Stimulated activated CD4-positive, alpha-beta T cell treated with anti-CD3 and anti-CD28 coated beads, Interleukin-15, amount 100 ng/mL, for 1 hour (primary cell): ENCODE measurements at places on chromosomes 6 and 20.

GRCh38 chr6:105272786-105273185 is 93.0 kb upstream of the POPDC3 start:
- DNase-seq = no peak

DNA sequence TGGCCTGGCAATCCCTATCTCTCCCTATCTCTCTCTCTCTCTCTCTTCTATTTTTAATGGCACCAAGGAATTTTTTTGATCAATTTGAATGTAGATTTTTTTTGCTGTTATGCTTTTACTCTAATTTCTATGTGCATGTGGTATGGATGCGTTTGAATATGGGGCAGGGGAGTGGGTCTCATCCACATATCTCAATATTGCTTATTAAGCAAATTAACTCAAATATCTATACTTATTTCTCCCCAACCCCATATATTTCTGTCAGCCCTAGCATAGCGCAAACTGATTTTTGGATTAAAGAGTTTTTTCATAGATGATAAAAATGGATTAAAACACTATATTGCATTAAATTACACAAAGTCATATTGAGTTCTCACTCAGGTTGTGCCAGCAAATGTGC is 210.2 kb downstream of the KHDRBS2 start:
- no peak for DNase-seq

DNA sequence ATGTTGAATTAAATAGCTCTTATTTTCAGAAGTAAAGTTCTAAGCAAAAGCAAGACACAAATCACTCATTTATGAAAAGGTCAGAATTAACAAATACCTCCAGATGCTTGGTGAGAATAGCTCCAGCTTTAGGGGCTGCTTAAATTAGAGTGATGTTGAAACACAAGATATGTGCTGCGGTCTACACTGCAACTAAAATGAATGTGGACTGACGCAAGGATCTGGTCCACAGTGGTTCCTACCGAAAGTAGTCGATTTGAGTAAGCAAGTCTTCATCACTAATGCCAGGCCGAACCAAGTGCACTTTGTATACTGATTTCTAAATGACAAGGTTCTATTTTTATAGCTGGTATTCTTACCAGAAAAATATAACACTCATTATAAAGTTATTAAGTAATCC is 96.3 kb downstream of the PRDM1 start:
- DNase-seq = no peak

- DNase-seq = no peak
Observed at GRCh38 chr20:4413314-4414049, 308.2 kb upstream of the PRND start.

DNA sequence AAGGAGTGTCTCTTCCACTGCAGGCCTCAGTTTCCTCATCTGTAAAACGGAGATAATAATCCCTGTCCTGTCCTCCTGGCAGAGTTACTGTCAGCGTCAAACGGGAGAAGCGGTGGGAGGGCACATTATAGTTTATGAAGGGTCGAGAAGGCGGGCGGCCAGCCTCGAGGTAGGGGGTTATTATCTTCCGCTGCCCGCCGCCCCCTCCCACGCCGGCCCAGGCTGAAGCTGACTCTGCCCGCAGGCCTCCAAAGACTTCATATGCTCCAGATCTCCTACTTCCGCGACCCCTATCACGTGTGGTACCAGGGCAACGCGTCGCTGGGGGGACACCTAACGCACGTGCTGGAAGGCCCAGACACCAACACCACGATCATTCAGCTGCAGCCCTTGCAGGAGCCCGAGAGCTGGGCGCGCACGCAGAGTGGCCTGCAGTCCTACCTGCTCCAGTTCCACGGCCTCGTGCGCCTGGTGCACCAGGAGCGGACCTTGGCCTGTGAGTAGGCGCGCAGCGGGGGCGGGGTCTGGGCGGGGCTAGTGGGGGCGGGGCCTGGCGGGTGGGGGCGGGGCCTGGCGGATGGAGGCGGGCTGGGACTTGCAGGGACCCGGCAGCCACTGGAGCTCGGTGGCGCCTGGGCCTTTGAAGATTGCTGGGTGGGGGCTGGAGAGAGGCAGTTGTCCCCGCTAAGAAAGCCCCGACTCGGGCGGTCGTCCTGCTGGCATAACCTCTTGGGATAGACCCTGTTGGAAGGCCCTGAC is 2.8 kb downstream of the PROCR start:
- no peak for DNase-seq

- DNase-seq = no peak
Observed at GRCh38 chr6:34576286-34576955, 20.3 kb upstream of the SPDEF start.

DNA sequence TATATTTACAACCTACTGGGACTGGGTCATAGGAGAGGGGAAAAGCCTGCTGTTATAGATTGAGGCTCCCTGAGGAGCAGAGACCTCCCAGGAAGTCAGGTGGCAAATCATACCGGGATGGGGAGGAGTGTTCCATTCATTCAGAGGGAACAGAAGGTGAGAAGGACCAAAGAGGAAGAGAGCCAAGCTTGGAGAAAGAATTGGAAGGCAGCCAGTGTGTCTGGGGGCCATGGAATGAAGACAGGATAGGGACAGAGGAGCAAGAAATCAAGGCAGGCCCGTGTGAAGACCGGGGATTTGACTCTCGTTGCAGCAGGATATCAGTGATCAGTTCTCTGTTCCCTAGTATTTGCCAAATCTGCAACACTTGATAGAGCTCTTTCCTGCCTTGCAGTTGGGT is 5.7 kb upstream of the ZNF217 start:
- DNase-seq = no peak

- DNase-seq = no peak
Observed at GRCh38 chr6:159875194-159875593, 15.6 kb upstream of the MAS1 start.

- no peak for DNase-seq
Observed at GRCh38 chr6:170249817-170250216, 41.1 kb downstream of the DLL1 start.

GRCh38 chr6:124968401-124968800 is 6.2 kb downstream of the RNF217 start:
- DNase-seq = no peak

DNA sequence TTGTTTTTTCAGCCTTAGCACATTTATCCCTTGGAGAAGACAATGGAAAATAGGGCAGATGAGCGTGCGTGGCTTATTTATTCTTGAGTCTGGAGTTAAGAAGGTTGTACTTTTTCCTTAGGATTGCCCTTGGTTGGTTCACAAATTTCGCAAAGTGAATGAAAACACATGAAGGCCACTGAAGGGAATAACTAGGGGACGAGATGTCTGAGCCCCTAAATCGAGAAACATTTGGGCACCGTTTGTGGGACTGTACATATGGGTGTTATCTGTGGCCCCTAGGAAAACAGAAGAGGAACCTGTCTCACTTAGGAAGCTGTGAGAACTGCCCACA is 19.4 kb upstream of the TRIM27 start:
- no peak for DNase-seq

- no peak for DNase-seq
Observed at GRCh38 chr6:36566418-36566905, 19.2 kb upstream of the STK38 start.

DNA sequence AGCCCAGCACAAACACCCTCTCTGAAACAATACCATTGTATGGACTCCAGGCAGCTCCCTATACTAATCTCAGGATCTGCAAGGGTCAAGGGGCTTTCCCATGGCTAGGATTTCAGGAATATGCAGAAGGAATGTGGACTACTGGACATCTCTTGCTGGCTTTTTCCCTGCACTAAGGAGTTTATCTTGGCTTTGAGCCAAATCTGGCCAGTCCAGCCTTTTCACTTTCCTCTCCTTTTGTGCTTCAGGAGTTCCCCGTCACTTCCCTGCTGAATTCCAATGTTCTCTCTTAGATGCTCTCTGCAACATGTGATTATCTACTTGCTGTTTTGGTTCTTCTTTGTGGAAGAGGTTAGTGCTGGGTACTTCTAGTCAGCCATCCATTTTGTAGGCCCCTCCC is 568.2 kb downstream of the HDGFL1 start:
- DNase-seq = no peak

- no peak for DNase-seq
Observed at GRCh38 chr20:20051767-20052073, 546 bp downstream of the CRNKL1 start.

DNA sequence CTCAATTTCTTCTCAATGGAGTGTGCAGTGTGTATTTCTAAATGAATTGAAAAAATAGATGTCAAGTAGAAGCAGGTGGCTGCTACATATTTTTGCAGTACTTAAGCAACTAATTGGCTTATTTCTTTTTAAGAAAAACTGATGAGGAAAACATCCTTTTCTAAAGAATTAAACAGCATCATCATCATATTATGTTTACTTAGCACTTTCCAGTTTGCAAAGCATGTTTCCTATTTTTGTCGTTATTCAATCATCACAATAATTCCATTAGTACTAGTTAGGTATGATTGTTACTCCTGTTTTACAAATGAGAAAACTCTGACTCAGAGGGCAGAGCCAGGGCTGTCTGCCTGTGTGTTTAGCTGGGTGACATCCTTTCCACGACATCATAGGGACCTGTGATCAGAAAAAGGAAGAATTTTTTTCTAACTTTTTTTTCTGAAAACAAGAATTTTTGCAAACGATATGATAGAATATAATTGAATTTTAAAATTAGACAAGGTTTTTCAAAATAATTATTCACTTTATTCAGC is 22.7 kb upstream of the BMP6 start:
- DNase-seq = no peak

DNA sequence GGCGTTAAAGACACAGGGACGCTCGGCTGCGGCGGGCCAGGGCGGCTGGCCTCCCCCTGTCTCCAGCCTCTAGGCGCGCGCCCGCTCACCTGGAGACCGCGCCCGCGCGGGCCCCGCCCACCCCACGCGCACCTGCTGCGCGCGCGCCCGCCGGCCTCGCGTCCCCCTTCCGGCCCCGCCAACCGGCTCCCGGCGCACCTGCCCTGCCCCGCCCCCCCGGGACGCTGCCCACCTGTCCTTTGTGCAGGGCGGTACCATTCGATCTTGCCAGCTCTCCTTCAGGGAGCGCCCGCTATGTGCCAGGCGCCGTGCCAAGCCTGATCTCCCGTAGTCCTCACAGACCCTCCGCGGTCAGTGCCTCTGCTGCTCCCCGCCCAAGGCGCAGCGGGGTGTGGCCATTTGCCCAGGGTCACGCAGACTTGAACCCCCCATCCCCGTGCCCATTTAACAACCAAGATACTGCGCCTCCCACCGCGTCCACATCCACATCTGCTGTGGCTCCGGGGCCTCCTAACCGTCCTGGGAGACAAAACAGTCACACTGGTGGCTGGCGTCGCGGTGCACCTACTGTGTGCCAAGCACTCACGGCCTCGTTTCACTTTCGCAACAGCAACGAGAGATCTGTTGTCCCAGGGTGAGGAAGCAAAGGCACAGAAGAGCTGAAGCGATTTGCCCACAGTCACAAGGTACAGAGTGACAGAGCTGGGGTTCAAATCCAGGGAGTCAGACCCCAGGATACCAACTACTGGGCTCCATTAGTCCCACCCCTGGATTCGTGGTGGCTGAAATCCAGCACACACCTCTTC is 48.1 kb downstream of the NOL4L start:
- DNase-seq = peak; percentile 44

DNA sequence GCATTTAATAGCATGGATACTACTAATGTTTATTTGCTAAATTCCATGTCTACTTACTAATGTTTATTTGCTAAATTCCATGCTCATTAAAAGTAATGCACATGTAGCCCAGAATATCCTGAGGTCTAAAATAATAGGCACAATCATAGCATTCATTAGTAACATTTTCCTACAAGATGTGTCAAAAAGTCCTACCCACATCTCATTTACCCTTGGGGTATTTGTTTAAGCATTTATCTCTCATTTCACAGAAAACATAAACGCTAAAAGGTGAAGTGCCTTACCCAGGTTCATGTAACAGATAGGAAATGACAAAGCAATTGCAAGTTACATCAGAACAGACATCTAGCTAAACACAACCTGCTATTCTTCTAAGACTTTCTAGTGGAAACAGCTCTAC is 457.1 kb downstream of the HACE1 start:
- no peak for DNase-seq

DNA sequence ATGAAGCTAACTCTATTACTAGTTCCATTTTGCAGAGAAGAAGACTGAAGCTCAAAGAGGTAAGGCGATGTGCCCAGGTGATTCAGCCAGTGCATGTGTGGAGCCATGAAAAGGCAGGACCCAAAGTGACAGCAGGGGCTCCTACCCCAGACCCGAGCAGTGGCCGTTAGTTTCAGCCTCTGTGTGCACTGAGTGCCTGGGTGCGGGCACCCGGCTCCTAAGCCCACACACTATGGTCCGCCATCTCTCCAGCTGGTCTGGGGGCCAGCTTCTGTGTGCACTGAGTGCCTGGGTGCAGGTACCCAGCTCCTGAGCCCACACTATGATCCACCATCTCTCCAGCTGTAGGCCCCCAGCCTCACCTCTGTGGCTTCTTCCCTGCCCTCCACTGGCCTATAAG is 123.5 kb upstream of the CST7 start:
- DNase-seq = no peak

GRCh38 chr20:31606804-31607639 is 1.9 kb downstream of the ID1 start:
- no peak for DNase-seq

DNA sequence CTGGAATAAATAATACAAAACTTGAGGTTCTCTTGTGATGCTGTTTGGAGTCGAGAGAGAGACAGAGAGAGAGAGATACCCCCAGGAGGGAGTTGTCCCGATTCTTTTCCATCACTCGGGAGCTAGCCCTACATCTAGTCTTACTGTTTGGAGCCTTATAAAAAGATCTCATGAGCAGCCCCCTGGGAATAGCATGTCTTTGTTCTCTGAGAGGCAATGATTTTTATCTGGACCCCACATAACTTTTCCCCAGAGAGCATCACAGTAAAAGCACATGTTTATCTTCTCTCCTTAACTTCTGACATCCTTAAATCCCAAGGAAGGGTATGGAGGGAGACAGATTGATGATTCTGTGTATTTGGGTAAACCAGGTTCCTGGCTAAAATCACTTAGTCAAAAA is 20.9 kb upstream of the HLA-DOA start:
- no peak for DNase-seq

DNA sequence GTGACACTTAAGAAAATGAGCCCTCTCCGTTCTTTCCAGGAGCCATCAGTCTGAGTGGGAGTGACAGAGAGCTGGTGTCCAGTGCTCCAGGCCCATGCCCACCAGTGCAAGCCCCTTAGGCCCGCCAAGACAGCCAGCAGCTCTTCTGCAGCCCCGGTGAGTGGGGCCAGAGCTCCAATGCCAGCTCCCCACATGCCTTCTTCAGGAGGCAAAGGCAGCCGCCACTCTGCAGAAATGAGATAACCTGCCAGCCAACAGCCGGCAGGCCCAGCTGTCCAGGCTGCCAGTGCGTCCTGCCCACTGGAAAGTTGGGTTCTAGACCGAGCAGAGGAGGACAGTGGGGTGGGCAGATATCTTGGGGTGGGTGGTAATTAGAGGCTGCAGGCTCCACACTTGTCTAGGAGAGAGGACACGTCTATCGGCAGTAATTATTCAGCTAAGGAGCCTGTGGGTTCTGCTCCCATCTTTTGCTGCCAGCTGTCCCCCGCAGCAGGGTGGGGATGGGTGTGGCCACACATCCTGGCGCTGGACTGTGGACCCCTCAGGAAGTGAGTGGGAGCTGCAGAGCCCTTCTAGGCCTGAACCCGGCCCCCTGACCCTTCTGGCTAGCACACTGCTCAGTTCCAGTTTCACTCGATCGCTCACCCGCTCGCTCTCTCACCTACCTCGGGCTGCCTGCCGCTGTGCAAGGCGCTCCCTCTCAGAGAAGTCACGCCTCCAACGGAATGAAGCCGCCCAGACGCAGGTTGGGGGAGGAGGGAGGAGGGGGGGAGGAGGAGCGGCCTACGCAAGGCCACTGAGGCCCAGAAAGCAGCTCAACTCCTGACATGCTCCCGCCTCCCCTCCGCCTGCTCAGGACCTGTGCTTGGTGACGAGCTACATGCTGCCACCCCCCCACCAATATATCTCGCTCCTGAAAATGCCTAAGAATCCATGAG is 3.6 kb downstream of the GRM4 start:
- no peak for DNase-seq
